ENCODE measurements at places on chromosomes 12 and 14.

DNA sequence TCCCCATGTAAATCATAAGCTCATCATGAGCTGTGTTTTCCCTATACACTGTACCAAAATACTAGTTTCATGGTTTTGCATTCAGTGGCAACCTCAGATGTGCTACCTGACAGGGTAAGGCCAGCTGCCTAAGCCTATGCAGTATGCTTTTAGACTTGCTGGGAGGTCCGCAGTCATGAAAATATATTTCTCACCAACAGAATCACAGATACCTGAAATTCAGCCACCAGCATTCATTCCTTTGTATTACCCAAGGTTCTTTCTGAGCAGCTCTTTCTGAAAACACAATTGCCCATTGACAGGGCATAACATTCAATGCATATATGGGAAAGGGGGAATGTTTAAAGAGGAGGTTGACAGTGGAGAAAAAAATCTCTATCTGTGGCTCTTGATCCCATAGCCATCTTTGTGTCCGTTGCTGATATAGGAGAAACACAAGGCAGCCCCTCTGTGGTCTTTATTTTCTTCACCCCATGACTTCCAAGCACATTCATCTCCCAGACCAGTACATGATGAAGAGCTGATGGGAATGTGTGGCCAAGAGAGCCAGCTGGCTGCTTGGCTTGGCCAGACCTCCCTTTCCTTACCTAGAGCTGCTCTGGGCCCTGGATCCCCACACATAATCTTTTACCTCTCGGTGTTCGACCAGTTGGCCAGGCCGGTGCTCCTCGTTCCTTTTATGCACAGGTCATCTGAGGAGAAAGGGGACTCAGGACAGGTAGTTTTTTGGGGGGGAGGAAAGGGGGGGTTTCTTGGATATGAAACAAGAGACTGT is 162.9 kb downstream of the KCNA5 start:
- no peaks in the 10 kb centered on the region for H3K4me1 ChIP-seq
- no peak overlapping the region for H3K27ac ChIP-seq
- DNase-seq: no peak
- H3K27me3 ChIP-seq: peaks cover 9% of the 10 kb centered on the region

GRCh38 chr14:74886001-74886400 is 4.3 kb downstream of the DLST start:
- H3K27me3 ChIP-seq: no peaks in the 10 kb centered on the region
- DNase-seq: no peak

DNA sequence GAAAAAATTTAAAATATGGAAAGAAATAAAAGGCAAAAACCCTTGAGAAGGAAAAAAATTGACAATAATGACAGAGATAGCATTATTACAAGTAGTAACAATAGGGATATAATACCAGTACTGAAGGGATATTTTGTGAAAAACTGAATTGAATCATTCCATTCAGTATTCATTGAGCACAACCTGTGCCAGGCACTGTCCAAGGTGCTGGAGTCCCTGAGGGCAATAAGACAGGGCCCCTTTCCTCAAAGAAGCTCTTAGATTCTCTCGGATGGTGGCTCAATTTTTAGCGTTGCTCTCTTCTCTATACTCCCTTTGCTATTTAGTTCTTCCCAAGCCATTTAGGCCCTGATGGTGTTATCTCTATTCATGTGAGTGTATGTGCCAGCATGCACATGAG is 34.3 kb upstream of the GAS2L3 start:
- no peak overlapping the region for H3K4me3 ChIP-seq
- DNase-seq: no peak
- H3K27ac ChIP-seq: no peak overlapping the region
- no peaks in the 10 kb centered on the region for H3K4me1 ChIP-seq
- H3K36me3 ChIP-seq: no peaks in the 10 kb centered on the region

DNA sequence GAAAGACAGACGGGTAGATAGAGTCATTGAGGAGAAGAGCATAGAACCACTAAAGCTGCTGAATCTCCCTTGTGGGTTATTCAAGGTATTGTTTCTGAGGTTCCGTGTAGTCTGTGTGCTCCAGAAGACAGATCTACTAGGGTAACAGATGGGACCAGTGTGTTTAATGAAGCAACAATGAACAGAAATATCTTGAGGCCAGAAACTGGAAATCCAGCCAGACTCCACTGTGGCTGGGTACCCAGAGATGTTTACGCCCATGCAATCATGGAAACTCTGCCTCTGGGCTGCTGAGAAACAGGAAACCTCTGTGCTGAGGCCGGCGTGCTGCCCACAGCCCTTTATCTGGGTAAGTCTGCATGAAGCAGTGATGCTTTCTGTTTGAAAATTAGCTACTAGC is 8.3 kb downstream of the PROX2 start:
- H3K27ac ChIP-seq: no peak overlapping the region
- H3K4me3 ChIP-seq: no peak overlapping the region
- H3K4me1 ChIP-seq: peaks cover 8% of the 10 kb centered on the region
- no peak for DNase-seq
- no peaks in the 10 kb centered on the region for H3K36me3 ChIP-seq
- no peaks in the 10 kb centered on the region for H3K27me3 ChIP-seq

DNA sequence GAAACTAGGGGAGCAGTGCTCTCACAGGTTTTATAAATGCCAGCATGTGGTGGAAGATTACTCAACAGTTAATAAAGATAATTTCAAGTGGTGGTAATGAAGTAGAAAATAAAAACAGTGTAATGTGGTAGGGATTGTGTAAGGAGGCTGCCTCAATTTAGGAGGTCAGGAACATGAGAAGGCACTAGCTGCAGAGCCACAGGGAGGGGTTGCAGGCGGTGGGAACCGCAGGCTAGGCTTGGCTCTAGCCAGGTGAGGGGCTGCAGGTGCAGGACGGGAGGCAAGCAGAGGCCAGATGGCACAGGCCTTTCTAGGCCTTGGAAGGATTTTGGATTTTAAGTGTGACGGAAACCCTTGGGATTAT is 768 bp downstream of the METTL25 start:
- peak overlapping the region; percentile 99 for H3K27ac ChIP-seq
- H3K4me1 ChIP-seq: peaks cover 22% of the 10 kb centered on the region
- DNase-seq: no peak
- peaks cover 21% of the 10 kb centered on the region for H3K36me3 ChIP-seq
- peak overlapping the region; percentile 98 for H3K4me3 ChIP-seq

DNA sequence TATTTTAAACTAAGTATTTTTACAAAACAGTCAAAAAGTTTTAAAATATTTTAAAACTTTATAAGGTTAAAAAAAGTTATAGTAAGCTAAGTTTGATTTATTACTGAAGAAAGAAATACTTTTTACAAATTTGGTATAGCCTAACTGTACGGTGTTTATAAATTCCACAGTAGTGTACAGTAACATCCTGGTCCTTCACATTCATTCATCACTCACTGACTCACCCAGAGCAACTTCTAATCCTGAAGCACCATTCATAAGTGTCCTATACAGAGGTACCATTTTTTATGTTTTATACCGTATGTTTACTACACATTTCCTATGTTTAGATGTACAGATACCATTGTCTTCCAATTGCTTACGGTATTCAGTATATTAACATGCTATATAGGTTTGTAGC is 170.0 kb downstream of the KLHL28 start:
- no peak for DNase-seq
- peaks cover 7% of the 10 kb centered on the region for H3K27me3 ChIP-seq
- no peak overlapping the region for H3K4me3 ChIP-seq
- H3K4me1 ChIP-seq: no peaks in the 10 kb centered on the region

DNA sequence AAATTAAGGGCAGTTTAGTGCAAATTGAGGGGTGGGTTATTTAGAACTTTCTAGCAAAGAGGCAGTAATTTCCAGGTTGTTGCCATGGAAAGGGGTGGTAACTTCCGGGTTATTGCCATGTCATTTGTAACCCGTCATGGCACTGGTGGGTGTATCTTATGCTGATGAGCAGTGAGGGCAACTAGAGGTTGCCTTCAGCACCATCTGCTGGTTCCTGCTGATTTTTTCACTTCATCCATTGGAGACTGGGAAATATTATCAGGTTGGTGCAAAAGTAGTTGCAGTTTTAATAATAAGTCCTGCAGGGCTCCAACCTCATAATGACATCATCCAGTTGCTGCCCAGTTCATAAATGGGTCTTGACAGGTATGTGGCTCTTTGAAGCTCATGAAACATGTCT is 24.4 kb upstream of the SERPINA4 start:
- DNase-seq: no peak
- H3K36me3 ChIP-seq: peaks cover 2% of the 10 kb centered on the region
- no peak overlapping the region for H3K4me3 ChIP-seq
- H3K27ac ChIP-seq: no peak overlapping the region
- no peaks in the 10 kb centered on the region for H3K4me1 ChIP-seq
- peaks cover 11% of the 10 kb centered on the region for H3K27me3 ChIP-seq

DNA sequence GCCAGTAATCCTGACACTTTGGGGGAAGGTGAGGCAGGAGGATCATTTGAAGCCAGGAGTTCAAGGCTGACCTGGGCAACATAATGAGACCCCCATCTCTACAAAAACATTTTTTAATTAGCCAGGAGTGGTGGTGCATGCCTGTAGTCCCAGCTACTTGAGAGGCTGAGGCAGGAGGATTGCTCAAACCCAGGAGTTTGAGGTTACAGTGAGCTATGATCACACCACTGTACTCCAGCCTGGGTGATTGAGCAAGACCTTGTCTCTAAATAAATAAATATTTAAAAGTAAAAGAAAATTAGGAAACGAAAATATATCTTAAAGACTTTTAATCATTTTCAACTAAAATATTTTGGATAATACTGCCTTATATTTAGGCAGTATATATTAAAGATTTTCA is 25.9 kb downstream of the CKB start:
- H3K4me1 ChIP-seq: peaks cover 4% of the 10 kb centered on the region
- H3K27me3 ChIP-seq: no peaks in the 10 kb centered on the region
- no peak for DNase-seq
- no peak overlapping the region for H3K4me3 ChIP-seq
- peaks cover 7% of the 10 kb centered on the region for H3K36me3 ChIP-seq

DNA sequence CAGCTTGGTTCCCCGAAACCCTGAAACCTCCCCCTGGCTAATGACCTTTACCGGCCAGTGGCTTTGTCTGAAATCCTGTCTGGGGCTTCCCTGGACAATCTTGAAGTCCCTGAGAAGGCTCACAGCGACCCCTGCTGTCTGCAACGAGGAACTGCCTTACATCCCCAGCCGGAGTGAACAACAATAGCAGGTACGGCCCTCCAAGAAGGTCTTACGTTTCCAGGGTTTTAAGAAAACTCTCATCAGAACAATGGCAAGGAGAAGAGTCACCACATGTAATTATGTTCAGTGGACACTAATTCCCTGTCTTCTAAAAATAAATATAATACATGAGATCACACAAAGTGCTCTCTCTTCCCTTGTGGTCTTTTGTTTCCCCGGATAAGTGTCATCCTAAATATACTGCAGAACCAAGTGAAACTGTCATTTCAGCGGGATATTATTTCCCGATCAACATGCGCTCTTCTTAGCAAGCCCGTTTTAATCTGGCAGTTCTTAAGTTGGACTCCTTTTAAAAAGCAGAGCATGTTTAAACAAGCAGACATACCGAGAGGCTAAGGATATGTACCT is 53.3 kb downstream of the RBM19 start:
- peak; percentile 56 for DNase-seq
- H3K27ac ChIP-seq: no peak overlapping the region
- H3K4me1 ChIP-seq: no peaks in the 10 kb centered on the region
- no peak overlapping the region for H3K4me3 ChIP-seq
- no peaks in the 10 kb centered on the region for H3K27me3 ChIP-seq

DNA sequence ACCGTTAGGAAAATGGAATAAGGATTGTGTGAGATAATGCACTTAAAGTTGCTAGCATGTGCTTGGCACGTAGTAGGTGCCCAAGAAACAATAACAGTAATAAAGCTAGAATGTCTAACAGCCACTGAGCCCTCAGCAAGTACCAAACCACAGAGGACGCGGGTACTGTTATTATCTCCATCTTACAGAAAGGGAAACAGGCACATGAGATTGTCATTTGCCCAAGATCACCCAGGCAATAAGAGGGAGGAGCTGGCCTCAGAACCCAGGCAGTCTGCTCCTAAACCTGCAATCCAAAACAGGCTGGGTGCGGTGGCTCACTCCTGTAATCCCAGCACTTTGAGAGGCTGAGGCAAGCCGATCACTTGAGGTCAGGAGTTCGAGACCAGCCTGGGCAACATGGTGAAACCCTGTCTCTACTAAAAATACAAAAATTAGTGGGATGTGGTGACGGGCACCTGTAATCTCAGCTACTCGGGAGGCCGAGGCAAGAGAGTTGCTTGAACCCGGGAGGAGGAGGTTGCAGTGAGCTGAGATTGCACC is 5.1 kb upstream of the SDS start:
- no peak overlapping the region for H3K4me3 ChIP-seq
- H3K4me1 ChIP-seq: no peaks in the 10 kb centered on the region
- peaks cover 12% of the 10 kb centered on the region for H3K27me3 ChIP-seq
- no peak overlapping the region for H3K27ac ChIP-seq
- no peaks in the 10 kb centered on the region for H3K36me3 ChIP-seq

GRCh38 chr12:6647083-6647604 is at the start of gene ACRBP:
Gene ACRBP (minus strand): TSS chr12:6647432. CDS start chr12:6647366, 66 bp downstream.
- H3K4me3 ChIP-seq: peak within 1 kb of the TSS; percentile 94
- peak; percentile 46 for DNase-seq
- H3K36me3 ChIP-seq: peaks cover 17% of the 10 kb centered on the region

- no peak for DNase-seq
- H3K27ac ChIP-seq: no peak overlapping the region
- no peaks in the 10 kb centered on the region for H3K36me3 ChIP-seq
- no peak overlapping the region for H3K4me3 ChIP-seq
- peaks cover 2% of the 10 kb centered on the region for H3K4me1 ChIP-seq
- no peaks in the 10 kb centered on the region for H3K27me3 ChIP-seq
Observed at GRCh38 chr14:37198273-37198598, 499 bp downstream of the MIPOL1 start.

DNA sequence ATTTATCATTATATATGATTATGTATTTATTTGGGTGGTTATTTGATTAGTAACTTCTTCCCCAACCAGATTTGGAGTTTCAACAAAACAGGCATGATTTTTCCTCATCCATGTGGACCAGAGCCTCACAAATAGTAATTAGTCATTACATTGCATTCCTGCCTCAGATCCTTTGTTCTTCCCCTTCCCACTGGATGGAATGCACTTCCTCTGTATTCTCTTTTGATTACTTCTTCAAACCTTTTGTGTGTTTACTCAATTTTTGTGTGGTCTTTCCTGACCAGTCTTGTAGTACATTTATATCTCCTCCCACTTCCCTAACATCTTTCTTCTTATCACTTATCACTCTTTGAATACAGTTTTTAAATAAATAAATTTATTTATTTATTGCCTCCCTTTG is 15.5 kb downstream of the SYT1 start:
- H3K27ac ChIP-seq: no peak overlapping the region
- no peaks in the 10 kb centered on the region for H3K27me3 ChIP-seq
- H3K36me3 ChIP-seq: no peaks in the 10 kb centered on the region
- no peak for DNase-seq
- no peak overlapping the region for H3K4me3 ChIP-seq
- no peaks in the 10 kb centered on the region for H3K4me1 ChIP-seq

DNA sequence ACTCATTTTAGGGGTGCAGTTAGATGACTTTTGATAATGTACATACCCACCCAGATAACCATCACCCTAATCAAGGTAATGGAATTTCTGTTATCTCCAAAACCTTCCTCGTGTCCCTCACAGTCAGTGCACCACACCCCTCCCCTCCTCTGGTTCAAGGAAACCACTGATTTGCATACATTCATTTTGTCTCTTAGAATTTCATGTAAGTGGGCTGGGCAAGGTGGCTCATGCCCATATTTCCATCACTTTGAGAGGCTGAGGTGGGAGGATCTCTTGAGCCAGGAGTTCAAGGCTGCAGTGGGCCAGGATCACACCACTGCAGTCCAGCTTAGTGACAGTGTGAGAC is 15.7 kb downstream of the ADIPOR2 start:
- H3K4me1 ChIP-seq: peaks cover 24% of the 10 kb centered on the region
- no peak overlapping the region for H3K27ac ChIP-seq
- DNase-seq: no peak

GRCh38 chr12:29732191-29732590 is 51.6 kb downstream of the TMTC1 start:
- H3K4me3 ChIP-seq: no peak overlapping the region
- no peak overlapping the region for H3K27ac ChIP-seq
- H3K27me3 ChIP-seq: peaks cover 4% of the 10 kb centered on the region
- peaks cover 2% of the 10 kb centered on the region for H3K36me3 ChIP-seq

All from memory B cell (primary cell).